ENCODE measurements at places on chromosomes 1 and 21.

DNA sequence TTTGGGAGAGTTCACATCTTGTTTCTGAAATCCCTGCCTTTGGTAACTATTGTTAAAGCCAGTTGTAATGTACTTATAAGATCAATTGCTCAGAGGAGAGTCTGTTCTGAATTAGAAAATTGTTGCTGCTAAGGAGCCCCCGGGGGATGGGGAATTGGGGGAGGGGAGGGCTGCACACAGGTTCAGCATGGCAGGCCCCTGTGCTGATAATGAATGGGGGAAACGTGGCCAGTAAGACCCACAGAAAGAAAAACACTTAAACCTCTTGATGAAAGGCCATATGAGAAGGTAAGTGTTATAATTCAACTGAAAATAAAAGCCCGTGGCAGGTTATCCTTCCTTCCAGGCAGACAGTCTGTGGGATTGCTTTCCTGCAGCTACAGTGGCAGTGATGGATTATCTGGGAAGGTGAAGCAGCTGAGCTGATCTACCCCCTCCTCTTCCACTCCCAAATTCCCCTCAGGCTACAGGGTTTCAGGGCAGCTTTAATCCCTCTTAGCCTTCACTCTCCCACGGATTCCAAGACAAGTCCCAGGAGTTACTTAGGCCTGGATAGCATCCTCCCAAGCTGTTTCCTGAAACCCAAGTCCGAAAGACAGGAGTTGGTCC is 398.8 kb downstream of the TBX15 start:
- DNase-seq, result no peak

DNA sequence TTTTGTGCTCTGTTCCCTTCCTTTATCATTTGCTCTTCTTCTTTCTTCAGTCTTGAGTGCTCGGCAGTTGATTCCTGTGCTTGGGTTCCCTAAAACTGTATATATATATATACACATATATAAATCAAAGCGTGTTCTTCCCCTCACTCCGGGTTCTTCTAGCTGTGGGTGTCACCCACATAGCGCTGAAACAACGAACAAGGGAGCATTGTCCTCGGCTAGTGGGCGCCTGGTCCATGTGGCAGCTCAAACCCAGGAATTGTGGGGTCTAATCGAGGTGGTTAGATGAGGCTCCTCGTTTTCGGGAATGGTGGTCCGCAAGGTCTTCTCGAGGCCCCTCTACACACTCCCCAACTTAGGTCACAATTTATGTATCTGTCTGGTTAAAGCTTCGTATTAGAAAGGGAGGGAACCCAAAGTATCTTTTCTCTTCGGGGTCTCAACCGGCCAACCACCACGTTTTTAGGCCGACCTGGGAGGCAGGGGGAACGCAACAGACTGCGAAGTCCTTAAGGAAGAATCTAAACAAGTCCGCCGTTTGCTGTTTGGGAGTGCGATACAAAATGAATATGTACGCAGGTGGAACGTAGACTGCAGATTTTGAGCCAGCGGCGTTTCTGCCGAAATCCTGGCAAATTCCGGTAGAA is 504 bp upstream of the SDHC start:
- DNase-seq, result no peak

DNA sequence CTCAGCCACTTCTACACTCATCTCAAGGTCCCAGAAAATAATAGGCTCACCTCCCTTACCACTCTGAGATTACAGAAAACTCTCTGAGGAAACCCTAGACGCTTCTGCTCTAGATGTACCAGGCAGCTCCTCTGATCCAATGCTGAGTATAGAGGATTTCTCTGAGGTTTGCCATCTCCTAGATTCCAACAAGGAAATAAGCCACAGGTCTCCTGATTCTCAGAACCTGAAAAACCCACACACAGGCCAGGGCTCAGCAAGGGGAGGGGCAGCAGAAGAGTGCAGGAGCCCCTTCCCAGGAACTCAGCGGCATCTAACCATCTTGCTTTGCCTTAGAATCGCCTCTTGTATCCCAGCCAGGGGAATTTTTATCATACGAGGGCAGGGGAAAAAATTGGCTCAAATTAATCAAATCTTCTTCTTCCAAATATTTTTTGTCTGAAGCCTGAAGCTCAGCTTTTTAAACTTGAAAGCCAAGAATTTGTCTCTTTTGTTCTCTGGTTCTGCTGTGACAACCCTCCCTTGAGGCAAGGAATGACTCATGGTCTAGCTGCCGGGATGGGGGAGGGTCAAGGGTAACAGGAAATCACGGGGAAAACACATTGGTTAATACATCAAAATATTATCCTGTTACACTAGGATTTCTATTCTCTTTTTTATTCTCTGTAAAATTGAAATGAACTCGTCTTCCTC is 30.8 kb downstream of the GORAB start:
- peak; percentile 50 for DNase-seq

- DNase-seq, result no peak
Measured at GRCh38 chr21:36628106-36628505, 70.8 kb upstream of the SIM2 start.

GRCh38 chr21:46264046-46264689 is 21.2 kb downstream of the MCM3AP start:
- DNase-seq, result no peak

DNA sequence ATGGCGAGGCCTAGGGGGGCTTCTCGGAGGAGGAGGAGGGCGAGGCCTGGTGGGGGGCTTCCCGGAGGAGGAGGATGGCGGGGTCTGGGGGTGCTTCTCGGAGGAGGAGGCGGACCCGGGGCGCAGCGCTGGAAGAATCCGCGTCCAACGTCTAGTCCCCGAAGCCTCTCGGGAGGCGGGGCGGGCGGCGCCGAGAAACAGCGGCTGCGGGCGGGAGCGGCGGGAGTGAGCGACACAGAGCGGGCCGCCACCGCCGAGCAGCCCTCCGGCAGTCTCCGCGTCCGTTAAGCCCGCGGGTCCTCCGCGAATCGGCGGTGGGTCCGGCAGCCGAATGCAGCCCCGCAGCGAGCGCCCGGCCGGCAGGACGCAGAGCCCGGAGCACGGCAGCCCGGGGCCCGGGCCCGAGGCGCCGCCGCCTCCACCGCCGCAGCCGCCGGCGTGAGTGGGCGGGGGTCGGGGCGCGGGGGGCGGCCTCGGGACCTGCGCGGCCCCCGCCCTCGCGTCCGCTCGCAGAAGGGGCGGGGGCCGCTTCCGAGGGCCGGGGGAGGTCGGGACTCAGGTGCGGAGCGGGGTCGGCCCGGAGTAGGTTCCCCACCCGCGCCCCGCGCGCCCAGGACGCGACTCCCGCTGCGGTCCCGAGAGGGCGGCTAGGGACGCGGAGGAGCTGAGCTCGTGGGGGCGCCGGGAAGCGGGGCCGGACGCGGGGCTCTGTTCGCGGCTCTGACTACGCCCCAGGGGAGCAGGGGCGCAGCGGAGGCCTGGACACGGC is at the start of gene KLHL17:
TSS of gene KLHL17 (plus strand) at position 222 of the 769 bp plus-strand sequence. CDS start at position 332, 110 bp downstream.
- peak; percentile 88 for DNase-seq

DNA sequence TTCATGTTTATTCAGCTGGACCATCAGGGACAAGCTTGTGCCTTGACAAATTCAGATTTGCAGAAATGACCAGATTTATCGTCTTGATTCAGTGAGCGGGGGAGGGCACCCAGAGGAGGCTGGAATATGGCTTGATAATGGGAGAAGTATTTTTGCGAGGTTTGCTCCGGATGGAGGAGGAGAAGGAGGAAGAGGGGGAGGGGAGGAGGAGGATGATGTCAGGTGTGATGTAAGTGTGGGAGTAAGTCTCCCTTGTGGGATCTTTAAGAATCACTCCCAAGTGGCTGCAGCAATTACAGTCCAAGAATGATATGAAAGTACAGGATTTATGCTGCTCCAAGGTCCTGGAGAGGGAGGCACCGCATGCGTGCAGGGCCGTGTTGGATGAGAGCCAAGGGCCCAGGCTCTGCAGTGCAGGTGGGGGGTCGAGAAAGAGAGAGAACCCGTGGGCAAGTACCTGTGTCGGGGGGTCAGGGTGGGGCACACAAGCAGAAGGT is 5.6 kb upstream of the ZNF496 start:
- DNase-seq, result no peak

DNA sequence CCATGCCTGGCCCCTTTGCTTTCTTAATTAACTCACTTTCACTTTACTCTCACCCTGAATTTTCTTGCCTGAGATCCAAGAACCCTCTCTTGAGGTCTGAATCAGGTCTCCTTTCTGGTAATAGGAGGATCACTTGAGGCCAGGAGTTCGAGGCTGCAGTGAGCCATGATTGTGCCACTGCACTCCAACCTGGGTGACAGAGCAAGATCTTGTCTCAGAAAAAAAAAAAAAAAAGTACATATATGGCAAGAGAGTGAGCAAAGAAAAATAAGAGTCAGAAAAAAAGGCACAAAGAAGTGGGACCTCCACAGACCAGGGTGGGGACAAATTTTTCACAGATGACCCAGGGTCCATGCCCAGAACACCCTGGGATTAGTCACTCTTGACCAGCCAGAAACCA is 34.1 kb upstream of the RD3 start:
- DNase-seq, result no peak

DNA sequence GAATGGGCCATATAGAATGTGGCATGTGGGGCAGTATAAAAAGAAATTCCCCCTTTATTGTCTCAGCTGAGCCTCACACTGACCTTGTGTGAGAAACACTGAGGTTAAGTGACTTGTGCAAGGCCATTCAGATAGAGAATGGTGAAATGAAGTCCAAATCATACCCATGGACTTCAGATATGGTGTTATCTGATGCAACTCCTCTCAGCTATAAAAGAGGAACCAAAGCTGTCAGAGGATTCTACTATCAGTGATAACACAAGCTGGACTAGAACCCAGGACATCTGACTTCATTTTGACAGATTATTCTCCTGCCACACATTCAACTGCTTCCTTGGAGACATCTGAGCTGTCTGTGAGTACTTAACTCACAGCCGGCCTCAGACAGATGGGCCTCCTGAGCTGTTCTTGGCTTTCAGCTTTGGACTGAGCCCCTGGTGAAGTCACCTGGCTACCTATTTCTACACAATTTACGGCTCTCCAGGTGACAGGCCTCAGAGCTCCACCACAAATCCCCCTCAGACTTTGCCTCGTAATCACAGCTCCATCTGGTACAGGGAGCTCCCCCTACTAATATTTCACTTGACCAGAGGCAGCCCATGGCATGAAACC is 104.6 kb downstream of the PLXNA2 start:
- DNase-seq, result no peak

DNA sequence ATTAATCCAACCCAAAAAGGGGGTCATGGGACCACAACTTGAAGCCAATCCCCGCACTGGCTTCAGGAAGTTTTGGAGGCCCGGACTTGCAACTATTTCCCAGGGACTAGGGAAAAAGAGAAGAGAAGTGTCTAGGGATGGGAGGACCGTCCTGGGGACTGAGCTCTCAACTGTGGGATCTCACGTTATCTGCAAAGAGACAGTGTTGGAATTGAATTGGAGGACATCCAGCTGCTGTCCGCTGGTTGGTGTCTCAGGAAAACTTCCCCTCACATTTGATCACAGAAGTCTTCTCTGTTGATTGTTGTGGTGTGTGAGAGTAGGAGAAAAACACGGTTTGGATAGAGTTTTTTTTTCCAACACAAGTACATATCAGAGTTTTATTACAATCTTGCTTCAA is 46.2 kb upstream of the CITED4 start:
- no peak for DNase-seq

- no peak for DNase-seq
Measured at GRCh38 chr21:27139526-27139925, 172.6 kb upstream of the ADAMTS5 start.

GRCh38 chr1:226436472-226436854 is 28.6 kb upstream of the PARP1 start:
- DNase-seq, result no peak

DNA sequence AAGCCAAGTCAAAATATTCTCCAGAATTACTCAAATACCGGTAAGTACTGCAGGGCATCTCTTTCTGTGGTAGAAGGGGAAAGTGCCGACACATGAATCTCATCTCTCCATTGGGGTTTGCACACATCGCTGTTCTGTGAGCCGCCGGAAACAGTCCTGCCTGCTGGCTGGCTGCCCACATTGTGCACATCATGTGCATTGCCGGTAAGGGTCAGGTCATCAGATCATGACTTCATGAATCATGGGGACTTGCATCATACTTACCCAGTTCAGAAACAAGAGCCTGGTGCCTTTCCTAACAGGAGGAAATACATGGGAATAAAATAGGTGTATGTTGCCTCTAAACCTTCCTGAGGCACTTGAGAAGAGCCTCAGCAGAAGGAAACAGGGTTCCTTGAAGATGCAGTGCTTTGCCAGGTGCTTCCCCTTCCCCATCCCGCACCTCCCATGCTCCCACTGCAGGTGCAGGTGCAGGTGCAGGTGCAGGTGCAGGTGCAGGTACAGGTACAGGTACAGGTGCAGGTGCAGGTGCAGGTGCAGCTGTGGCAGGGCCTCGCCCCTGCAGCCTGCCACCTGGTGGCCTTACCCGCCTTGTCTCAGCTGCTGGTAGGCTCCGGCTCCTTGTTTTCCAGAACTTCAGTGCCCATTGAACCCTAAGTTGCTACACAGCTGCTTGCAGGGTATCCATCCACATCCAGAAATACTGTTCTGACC is 26.5 kb downstream of the GPR137B start:
- DNase-seq, result peak; percentile 69

DNA sequence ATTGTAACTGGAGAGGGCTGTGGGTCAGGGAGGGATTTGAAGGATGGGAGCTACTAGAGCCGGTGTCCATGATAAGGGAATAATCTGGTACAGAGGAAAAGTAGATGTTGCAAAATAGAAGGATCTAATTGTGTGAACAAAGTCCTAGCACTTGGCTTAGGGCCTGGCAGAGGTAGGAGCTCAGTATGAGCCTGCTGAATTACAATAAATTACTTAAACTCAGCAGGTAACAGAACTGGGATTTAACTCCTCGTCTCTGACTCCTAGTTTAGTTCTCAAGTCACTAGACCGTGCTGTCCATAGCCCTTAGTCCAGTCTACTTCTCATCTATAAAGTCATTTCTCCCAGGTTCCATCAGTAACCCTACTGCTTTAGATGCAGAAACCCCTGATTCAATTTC is 120.2 kb downstream of the LRRC53 start:
- no peak for DNase-seq

DNA sequence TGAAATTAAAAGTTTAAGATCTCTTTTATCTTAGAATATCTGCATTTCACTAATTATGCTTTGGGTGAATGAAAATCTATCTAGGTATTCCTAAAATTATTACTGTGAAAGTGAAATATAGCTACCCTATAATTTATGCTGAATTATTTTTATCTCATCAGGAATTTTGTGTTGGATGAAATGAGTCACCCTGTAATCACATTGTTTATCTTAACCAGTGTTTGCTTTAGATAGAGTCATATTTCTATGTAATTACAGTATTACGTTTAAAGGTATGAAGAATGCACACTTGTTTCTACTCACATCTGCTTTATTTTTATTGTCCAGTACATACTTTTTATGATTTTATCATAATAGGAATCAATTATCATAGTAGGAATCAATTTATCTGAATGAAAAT is 249.2 kb downstream of the NCAM2 start:
- DNase-seq, result no peak

- no peak for DNase-seq
Measured at GRCh38 chr1:63794939-63795378, 21.1 kb downstream of the ROR1 start.

GRCh38 chr1:35573198-35574124 is at the start of gene TFAP2E:
Gene TFAP2E, plus strand, starts transcription at chr1:35573314. Its CDS starts 264 bp downstream, at chr1:35573578.
- no peak for DNase-seq

DNA sequence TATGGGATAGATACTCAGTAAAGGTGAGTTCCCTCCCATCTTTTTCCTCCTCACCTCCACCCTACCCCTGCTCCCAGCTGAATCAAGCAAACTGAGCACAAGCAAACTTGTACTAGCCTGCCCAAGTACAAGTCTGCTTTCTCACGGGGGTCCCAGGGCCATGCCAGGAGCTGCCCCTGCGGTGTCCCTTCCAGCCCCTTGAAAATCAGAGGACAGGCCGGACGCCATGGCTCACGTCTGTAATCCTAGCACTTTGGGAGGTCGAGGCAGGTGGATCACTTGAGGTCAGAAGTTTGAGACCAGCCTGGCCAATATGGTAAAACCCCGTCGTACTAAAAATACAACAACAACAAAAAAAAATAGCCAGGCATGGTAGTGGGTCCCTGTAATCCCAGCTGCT is 17.5 kb upstream of the IFFO2 start:
- DNase-seq, result no peak

All from activated CD4-positive, alpha-beta memory T cell treated with anti-CD3 and anti-CD28 coated beads for 36 hours (primary cell).